ENCODE measurements at places on chromosomes 12 and 14. TPM values are rescaled to one million over a fixed set of nuclear protein-coding genes. Genes with fewer than 3 reads are reported as not detected.

Gene LRRC43
- 0.35 TPM for total RNA-seq

DNA sequence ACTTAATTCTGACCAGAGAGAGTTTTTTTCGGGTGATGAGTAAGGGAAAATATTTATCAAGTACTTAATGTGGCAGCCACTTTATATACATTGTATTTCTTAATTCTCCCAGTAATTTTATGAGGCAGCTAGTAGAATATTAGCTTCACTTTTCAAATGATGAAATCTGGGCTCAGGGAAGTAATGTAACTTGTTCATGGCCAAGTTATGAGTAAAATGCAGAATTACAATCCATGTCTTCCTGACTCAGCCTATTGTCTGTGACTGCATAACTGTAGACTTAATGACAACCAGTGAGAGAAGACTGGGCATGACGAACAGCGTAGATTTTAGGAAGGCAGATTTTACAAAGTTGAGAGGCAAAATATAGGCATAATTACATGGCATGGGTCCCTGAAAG lies 106.7 kb upstream of the MIS18BP1 start:
- no peak for DNase-seq

Gene LRTM2
- not detected for total RNA-seq

DNA sequence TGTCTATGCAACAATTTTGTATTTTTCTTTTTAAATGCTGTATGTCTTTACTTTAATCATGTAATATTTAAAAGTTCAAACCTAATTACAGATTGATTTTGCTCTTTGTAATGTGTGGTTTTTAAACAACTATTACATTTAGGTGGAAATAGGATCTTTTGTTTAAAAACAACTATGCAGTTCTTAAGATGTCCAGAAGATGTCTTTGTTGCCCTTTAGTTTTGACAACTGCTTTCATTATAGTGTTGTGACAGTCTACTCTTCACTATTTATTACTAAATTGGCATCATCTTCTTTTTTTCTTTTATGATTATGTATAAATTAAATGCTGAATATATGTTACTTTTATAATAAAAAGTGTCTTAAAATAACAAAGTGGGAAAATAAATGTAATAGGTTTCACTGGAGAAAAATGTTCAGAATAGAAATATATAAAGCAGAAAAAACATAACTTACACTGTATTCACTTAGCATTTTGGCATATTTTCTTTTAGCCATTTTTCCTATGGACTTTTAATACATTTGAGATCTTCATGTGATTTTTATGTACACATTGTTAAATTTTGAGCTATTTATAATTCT lies 27.1 kb upstream of the PCNX4 start:
- no peak for DNase-seq

- peak; percentile 96 for DNase-seq
Observed at GRCh38 chr14:22871224-22872032, at the start of gene LRP10. TSS of gene LRP10 (plus strand) at chr14:22871740. CDS start at chr14:22872304, 564 bp downstream.

- DNase-seq: no peak
Observed at GRCh38 chr12:57254506-57255280, 3.7 kb upstream of the STAC3 start.

GRCh38 chr14:100274250-100274649 lies 32.0 kb downstream of the SLC25A29 start:
- no peak for DNase-seq

DNA sequence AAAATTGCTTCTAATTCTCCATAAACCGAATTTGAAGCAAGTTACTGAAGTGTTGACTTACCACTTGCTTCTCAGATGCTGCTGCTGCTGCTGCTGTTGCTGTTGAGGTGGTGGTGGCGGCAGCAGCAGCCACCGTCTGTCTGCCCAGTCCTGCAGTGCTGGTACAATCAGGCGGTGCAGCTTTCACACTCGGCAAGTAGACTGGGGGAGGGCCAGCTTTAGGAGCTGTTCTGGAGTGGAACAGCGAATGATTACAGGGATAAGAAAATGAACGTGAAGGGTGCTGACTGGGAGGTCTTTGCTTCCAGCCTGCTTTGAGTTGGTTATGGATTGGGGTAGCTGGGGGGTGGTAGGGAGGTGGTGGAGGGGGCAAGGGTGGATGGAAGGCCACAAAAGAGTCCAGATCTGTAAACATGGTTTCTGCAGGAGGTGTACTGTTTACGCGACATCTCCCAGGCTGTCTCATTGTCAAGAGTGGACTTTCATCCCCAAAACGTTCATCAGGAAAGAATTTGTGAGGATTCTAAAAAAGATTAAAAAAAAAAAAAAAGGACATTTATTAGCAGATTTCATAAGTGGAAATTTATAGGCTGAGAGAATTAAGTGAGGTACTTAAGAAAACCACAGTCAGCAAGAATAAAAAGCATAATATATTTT lies 38.8 kb downstream of the UBR7 start:
- DNase-seq: no peak
